ENCODE measurements at places on chromosomes 1 and 21.

DNA sequence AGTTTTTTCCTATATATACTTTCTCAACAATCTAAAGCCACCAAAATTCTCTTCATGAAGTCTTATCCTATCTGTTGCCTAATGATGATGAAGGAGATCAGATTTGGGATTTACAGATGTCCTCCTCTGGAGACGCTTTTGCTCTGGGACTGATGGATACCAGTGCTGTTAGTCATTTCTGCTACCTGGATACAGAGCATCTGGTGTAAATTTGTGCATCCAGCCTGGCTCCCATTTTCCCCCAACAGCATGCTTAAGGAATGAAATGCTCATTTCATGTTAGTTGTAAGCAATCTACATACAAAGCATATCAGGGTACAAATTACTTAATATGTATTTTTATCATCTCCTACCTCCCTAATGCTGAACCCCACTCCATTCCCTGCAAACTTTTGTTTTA, 57.7 kb downstream of the HNRNPR start:
- DNase-seq: no peak

DNA sequence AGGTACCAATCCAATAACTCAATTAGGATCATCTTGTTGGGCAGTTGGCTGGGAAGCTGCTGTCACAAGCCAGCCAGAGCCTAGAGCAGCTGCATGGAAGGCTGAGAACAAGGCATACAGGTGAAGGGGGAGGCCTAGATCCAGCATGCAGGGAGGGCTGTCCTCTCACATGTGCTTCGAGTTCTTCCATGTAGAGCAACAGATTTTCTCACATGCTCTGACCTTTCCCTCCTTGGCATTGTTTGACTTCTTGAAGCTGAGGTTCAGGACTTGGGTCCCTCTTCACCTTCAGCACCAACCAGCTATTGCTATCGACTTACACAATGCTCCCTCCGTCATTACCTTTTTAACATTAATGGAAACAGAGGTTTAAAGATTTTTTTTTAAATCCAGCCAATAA, 257.7 kb downstream of the ATG4C start:
- no peak for DNase-seq

DNA sequence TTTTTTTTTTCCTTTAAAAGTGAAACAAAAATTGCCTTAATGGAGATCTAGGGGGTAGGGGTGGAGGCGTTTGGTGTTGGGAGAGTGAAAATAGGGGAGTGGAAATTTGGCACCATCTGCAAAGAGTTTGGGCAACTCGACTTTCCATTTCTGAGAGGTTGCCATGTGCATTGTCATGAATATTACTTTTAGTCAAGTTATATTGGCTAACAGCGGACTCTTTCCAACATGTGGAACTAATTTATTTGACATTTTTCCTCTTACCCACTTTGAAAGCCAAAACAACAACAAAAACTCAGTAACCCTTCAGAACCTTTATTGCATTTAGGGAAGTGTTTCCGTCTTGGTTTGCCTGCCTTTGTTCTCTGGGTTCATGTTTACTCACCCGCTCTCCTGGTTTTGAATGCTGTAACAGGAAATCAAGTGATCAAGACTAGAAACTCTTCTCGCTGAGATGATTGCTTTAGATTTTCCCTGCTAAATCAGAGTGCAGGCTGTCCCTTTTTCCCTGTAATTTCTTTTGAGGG, 70.4 kb downstream of the CACHD1 start:
- no peak for DNase-seq

DNA sequence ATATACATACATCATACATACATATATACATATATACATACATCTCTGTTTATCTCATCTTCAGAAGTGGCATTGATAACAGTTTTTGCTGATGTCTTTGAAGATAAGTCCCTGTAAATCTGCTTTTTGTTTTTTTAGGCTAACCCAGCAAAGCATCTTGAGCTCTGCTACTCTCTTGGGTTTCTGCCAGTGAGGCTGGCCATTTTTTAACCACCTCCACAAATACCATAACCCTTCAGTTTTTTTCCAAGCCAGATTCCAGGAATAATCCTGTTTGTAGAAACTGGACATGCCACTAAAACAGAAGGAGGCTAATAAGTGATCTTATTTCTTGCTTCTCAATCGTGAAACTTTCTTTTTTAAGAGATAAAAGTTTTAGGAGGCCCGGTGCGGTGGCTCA, 21.6 kb downstream of the SDHC start:
- DNase-seq: no peak

GRCh38 chr21:45524756-45525152, 17.5 kb downstream of the SLC19A1 start:
- DNase-seq: no peak

- no peak for DNase-seq
These were observed 44.1 kb upstream of the KCNQ4 start for GRCh38 chr1:40739455-40740008.

DNA sequence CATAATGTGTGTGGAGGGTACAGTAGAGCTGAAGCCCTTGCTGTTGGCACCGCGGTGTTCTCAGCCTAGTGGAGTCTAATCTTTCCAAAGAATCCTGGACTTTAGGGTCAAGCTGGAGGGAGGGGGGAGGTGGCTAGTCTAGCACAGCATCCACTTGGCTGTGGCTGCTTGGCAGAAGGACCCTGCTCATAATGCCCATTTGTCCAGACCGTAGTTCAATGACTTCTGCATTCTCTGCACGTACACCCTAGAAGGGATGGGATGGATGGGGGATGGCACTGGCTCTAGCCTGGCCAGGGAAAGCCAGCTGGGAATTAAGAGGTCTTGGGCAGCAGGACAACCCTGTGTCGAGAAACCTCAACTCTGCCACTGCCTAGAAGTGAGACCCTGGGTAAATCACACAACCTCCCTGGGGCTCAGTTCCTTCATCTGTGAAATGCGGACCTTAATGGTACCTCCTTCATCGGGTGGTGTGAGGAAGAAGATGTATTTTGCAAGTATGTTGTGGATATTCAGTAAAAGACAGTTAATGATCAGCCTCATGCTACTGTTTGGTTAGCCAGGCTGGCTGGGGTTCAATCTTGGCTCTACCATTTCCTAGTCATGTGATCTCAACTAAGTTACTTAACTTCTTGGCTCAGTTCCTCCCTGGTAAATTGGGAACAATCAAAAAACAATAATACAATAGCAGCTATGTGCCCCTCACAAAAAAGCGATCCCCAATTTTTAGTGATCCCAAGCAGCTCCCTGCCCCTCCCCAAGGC, 27.2 kb upstream of the CLIC4 start:
- no peak for DNase-seq

- DNase-seq: no peak
These were observed 127.4 kb downstream of the HMCN1 start for GRCh38 chr1:185861630-185862029.

- no peak for DNase-seq
These were observed 47.8 kb downstream of the ITPKB start for GRCh38 chr1:226691247-226691646.

DNA sequence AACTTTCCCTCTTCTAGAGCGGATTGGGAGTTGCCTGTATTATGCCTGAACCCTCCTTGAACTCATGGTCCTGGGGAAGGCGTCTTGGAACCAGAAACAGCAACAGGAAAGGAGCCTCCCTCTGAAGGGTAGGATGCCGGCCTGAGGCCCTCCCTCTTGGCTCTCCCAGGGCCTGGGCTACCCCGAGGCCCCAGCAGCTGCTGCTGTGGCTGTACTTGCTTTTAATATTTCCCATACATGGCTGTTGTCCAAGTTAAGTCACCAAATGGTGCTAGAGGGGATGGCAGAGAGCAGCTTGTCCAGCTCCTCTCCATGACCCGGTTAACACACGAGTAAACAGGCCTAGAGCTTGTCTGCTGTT, 10.5 kb downstream of the CHRNB2 start:
- no peak for DNase-seq

- DNase-seq: no peak
These were observed 274.1 kb downstream of the FOXD2 start for GRCh38 chr1:47711848-47712492.

DNA sequence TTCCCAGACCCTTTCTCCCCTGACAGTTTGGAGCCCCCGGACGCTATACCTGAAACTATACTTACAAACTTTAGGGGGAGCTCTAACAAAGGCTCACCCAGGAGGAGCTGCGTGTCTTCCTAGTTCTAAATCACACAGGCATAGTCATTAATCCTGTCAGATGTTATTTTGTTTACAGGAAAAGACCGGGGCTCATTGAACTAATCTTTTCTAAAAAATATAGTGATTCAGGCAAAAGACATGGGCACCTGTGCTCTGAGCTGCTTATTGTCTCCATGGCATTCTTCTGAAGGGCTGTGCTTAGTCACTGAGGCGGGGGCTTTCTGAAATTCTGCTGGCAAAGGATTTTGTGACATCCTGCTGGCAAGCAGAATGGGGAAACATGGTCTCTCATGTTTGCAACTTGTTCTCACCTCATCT, 1577.0 kb downstream of the NCAM2 start:
- DNase-seq: no peak
